ENCODE measurements at places on chromosomes 13 and 19.

GRCh38 chr13:46173656-46174055, 8.3 kb downstream of the LCP1 start:
- DNase-seq = no peak
- H3K27ac ChIP-seq = no peak overlapping the region
- H3K4me1 ChIP-seq = peaks cover 5% of the 10 kb centered on the region
- no peaks in the 10 kb centered on the region for H3K27me3 ChIP-seq
- H3K4me3 ChIP-seq = no peak overlapping the region
- H3K36me3 ChIP-seq = no peaks in the 10 kb centered on the region

DNA sequence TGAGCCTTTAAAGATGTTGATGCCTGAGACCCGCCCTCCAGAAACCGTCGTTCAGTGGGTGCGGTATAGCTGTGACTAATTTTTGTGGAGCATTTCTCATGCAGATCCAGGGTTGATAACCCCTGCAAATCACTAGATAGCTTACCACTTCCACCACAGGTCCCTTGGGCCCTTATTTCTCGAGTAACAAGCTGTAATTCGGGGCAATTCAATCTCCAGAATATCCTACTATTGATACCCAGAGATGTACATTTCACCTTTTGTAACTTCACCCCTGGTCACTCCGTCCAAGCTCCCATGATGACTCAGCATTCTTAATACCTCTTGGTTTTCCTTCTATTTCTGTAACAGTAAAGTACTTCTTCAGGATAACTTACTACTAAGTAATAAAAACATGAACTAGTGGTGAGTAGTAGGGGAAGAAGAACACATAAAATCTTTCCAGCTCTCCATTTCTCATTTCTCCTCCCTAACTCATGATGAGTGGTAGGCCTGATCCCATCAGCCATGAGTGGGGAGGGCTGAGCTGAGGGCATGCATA, 71.9 kb upstream of the UBL3 start:
- no peaks in the 10 kb centered on the region for H3K36me3 ChIP-seq
- H3K4me3 ChIP-seq = no peak overlapping the region
- H3K27ac ChIP-seq = peak overlapping the region; percentile 89
- no peaks in the 10 kb centered on the region for H3K27me3 ChIP-seq

DNA sequence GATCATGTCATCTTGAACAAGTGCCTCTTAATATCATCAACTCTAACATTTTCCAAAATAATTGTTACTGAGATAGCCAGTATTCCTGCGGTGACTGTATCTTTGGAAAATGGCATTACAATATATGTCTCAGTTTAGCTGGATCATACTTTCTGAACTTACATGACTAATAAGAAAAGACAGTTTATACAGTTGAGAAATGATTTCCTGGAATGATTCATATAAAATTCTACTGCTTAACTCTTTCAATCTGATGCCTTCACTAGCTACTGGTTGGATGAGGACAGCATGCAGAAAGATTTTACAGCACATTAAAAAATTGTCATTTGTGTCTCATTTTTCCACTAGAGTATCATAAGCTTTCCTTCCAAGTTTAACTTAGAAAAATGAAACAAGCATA, 302.1 kb downstream of the PCDH17 start:
- no peaks in the 10 kb centered on the region for H3K4me1 ChIP-seq
- H3K27me3 ChIP-seq = no peaks in the 10 kb centered on the region
- H3K4me3 ChIP-seq = no peak overlapping the region
- H3K36me3 ChIP-seq = no peaks in the 10 kb centered on the region

GRCh38 chr19:32878988-32879387, 9.4 kb upstream of the SLC7A9 start:
- DNase-seq = no peak
- H3K27me3 ChIP-seq = no peaks in the 10 kb centered on the region
- H3K4me1 ChIP-seq = no peaks in the 10 kb centered on the region
- H3K36me3 ChIP-seq = peaks cover 17% of the 10 kb centered on the region
- H3K27ac ChIP-seq = no peak overlapping the region

- no peaks in the 10 kb centered on the region for H3K27me3 ChIP-seq
- no peak for DNase-seq
- peaks cover 16% of the 10 kb centered on the region for H3K4me1 ChIP-seq
- no peaks in the 10 kb centered on the region for H3K36me3 ChIP-seq
- no peak overlapping the region for H3K27ac ChIP-seq
Observed at GRCh38 chr13:106453101-106453500, 82.4 kb downstream of the EFNB2 start.

- peaks cover 16% of the 10 kb centered on the region for H3K4me1 ChIP-seq
- no peaks in the 10 kb centered on the region for H3K27me3 ChIP-seq
- no peak overlapping the region for H3K4me3 ChIP-seq
Observed at GRCh38 chr13:92833071-92833470, 393.5 kb upstream of the GPC6 start.

DNA sequence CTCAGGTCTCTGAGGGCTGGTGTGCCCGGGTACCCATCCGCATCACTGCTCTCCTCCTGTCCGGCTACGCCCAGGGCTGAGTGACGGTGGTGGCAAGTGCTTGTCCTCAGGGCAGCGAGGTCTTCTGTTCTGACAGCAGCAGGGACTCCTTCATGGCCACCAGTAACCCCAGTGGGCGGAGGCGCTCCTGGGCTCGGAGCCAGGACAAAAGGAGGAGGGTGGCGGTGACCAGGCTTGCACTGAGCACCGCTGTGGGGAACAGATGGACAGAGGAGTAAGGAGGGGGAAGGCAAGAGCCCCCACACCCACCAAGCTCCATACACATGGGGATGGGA, 5.8 kb downstream of the CD320 start:
- no peak overlapping the region for H3K27ac ChIP-seq
- no peak overlapping the region for H3K4me3 ChIP-seq
- H3K4me1 ChIP-seq = peaks cover under 1% of the 10 kb centered on the region
- H3K27me3 ChIP-seq = no peaks in the 10 kb centered on the region

- H3K27ac ChIP-seq = no peak overlapping the region
- H3K27me3 ChIP-seq = no peaks in the 10 kb centered on the region
- H3K36me3 ChIP-seq = no peaks in the 10 kb centered on the region
- no peak overlapping the region for H3K4me3 ChIP-seq
- no peak for DNase-seq
Observed at GRCh38 chr13:71524613-71525304, 342.2 kb downstream of the DACH1 start.

- peaks cover 33% of the 10 kb centered on the region for H3K36me3 ChIP-seq
- no peaks in the 10 kb centered on the region for H3K27me3 ChIP-seq
- no peak for DNase-seq
Observed at GRCh38 chr19:4052993-4053422, 13.7 kb downstream of the ZBTB7A start.

GRCh38 chr19:15701757-15702533, 25.9 kb upstream of the OR10H2 start:
- H3K27ac ChIP-seq = no peak overlapping the region
- H3K4me1 ChIP-seq = no peaks in the 10 kb centered on the region
- H3K4me3 ChIP-seq = no peak overlapping the region
- no peaks in the 10 kb centered on the region for H3K36me3 ChIP-seq

- no peaks in the 10 kb centered on the region for H3K27me3 ChIP-seq
- no peak for DNase-seq
- H3K4me1 ChIP-seq = peaks cover 8% of the 10 kb centered on the region
- H3K4me3 ChIP-seq = no peak overlapping the region
- H3K36me3 ChIP-seq = peaks cover 45% of the 10 kb centered on the region
Observed at GRCh38 chr19:7139095-7139494, 69.6 kb downstream of the ZNF557 start.

DNA sequence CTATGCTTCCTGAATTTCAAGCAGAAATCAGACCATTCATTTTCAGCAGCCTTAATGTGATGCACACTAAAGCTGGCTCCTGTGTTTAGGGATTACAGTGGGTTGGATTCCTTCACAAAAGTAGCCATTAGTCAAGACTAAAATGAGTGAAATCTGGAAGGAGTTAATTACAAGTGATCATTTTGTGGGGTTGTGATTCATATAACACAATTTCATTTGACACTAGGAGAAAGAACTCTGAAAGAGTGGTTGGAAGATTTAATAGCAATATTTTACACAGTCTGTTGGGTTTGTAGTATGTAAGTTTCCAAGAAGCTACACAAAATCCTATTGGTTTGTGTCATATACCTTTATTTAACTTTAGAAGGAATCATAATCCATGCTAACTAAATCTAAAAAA, 236.9 kb downstream of the DCT start:
- DNase-seq = no peak
- no peaks in the 10 kb centered on the region for H3K4me1 ChIP-seq
- H3K27me3 ChIP-seq = no peaks in the 10 kb centered on the region
- H3K4me3 ChIP-seq = no peak overlapping the region
- no peaks in the 10 kb centered on the region for H3K36me3 ChIP-seq

DNA sequence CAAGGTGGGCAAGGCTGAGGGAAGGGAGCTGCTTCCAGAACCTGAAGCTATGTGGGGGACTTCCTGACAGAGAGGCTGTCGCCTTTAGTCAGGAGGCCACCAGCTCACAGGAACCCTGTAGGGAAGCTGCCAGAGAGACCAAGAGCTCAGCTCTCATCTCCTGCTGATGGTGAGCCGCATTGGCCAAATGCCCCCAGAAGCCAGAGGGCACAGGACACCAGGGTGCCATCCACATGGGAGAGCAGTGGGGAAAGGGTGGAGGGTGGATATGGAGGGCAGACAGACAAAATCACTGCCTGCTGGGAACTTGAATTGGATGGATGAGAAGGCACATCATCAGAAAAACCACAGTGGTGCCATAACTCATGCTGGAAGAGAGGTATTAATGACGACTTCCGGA, 36.0 kb downstream of the SERP2 start:
- H3K36me3 ChIP-seq = no peaks in the 10 kb centered on the region
- H3K4me3 ChIP-seq = no peak overlapping the region
- no peaks in the 10 kb centered on the region for H3K4me1 ChIP-seq
- no peak for DNase-seq
- no peaks in the 10 kb centered on the region for H3K27me3 ChIP-seq

- no peaks in the 10 kb centered on the region for H3K36me3 ChIP-seq
- H3K4me1 ChIP-seq = no peaks in the 10 kb centered on the region
- H3K27me3 ChIP-seq = no peaks in the 10 kb centered on the region
- no peak overlapping the region for H3K27ac ChIP-seq
Observed at GRCh38 chr13:59318320-59318930, 845.3 kb downstream of the DIAPH3 start.

- H3K4me1 ChIP-seq = peaks cover 77% of the 10 kb centered on the region
- H3K4me3 ChIP-seq = peak overlapping the region; percentile 26
- DNase-seq = no peak
- H3K36me3 ChIP-seq = no peaks in the 10 kb centered on the region
Observed at GRCh38 chr19:38657633-38658222, 10.3 kb downstream of the ACTN4 start.

- no peaks in the 10 kb centered on the region for H3K4me1 ChIP-seq
- H3K36me3 ChIP-seq = no peaks in the 10 kb centered on the region
- no peak overlapping the region for H3K4me3 ChIP-seq
- no peak for DNase-seq
- no peaks in the 10 kb centered on the region for H3K27me3 ChIP-seq
Observed at GRCh38 chr13:80297094-80297493, 43.8 kb downstream of the SPRY2 start.

- no peaks in the 10 kb centered on the region for H3K4me1 ChIP-seq
- no peak overlapping the region for H3K4me3 ChIP-seq
- no peaks in the 10 kb centered on the region for H3K36me3 ChIP-seq
- H3K27me3 ChIP-seq = no peaks in the 10 kb centered on the region
- no peak for DNase-seq
- H3K27ac ChIP-seq = no peak overlapping the region
Observed at GRCh38 chr13:98429081-98429480, 147.8 kb downstream of the STK24 start.

DNA sequence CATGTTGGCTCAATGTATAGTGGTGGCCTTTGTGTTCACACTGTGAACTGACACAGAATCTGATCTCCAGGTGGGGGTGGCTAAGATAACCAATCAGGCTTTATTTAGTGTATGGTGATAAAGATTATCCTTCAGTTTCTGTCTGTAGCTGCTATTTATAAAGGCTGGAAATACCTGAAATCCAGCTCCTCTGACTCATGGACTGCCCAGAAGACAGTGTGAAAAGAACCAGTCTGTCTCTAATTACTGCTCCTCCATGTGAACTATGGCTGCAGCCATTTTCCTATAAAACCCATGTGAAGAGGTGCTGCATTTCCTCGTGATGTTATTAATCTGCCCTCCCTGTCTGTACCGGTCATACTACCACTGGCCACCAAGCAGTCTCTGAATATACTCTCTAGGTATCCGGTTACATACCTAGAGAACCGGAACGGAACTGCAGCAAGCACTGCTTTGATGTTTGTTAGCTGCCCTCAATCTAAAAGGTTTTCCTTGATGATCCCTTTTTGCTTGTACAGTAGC, 238.0 kb downstream of the LHFPL6 start:
- DNase-seq = no peak
- H3K36me3 ChIP-seq = no peaks in the 10 kb centered on the region
- H3K27me3 ChIP-seq = no peaks in the 10 kb centered on the region
- peak overlapping the region; percentile 37 for H3K27ac ChIP-seq
- peaks cover 9% of the 10 kb centered on the region for H3K4me1 ChIP-seq

GRCh38 chr13:46679369-46680120, 117.4 kb downstream of the ESD start:
- no peak for DNase-seq
- H3K27ac ChIP-seq = peak overlapping the region; percentile 67
- H3K4me3 ChIP-seq = peak overlapping the region; percentile 66
- no peaks in the 10 kb centered on the region for H3K27me3 ChIP-seq
- peaks cover 71% of the 10 kb centered on the region for H3K4me1 ChIP-seq

GRCh38 chr13:30792285-30793000, 57.1 kb downstream of the ALOX5AP start:
- H3K27me3 ChIP-seq = no peaks in the 10 kb centered on the region
- peaks cover 9% of the 10 kb centered on the region for H3K4me1 ChIP-seq
- no peak overlapping the region for H3K4me3 ChIP-seq
- H3K36me3 ChIP-seq = no peaks in the 10 kb centered on the region

DNA sequence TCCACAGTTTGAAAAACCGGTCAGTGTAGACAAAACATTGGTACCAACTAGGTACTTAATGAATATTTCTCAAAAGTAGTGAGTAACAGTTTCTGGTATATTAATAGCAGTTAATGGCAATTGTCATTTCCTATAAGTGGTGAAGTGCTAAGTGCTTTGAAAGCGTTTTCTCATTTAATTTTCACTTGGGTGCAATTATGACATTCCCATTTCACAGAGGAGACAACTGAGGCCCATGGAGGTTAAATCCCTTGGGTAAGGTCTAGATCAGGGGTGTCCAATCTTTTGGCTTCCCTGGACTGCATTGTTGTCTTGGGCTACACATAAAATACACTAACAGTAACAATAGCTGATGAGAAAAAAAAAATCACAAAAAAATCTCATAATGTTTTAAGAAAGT, 687 bp upstream of the SYT3 start:
- no peak overlapping the region for H3K27ac ChIP-seq
- no peak overlapping the region for H3K4me3 ChIP-seq
- H3K27me3 ChIP-seq = no peaks in the 10 kb centered on the region

GRCh38 chr13:94272038-94272437, 207.4 kb downstream of the DCT start:
- no peaks in the 10 kb centered on the region for H3K4me1 ChIP-seq
- DNase-seq = no peak
- no peak overlapping the region for H3K4me3 ChIP-seq
- no peak overlapping the region for H3K27ac ChIP-seq

GRCh38 chr19:7434391-7434790, 54.4 kb downstream of the PEX11G start:
- no peaks in the 10 kb centered on the region for H3K36me3 ChIP-seq
- no peak for DNase-seq
- no peaks in the 10 kb centered on the region for H3K4me1 ChIP-seq
- no peaks in the 10 kb centered on the region for H3K27me3 ChIP-seq
- H3K4me3 ChIP-seq = no peak overlapping the region
